ENCODE measurements at places on chromosomes 12 and 14. TPM values are rescaled to one million over a fixed set of nuclear protein-coding genes. Genes with fewer than 3 reads are reported as not detected.
A peak's percentile ranks its signal among the peaks of the same experiment; 100 is the strongest.

DNA sequence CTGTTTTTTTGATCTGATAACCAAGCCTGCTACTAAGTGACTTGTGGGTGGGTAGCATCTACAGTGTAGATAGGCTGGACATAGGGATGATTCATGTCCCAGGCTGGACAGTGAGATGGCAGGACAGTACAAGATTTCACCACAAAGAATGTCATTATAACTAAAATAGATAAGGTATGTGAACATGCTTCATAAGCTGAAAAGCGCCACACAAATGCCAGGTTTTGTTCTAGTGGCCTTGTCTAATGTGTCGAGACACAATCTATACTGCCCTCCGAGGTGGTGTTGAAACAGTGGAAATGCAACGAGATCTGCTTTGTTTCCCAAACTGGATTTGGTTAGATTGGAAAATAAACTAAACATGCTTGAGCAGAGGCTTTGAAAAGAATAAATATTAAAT, 4.4 kb downstream of the LGALS3 start:
- no peak for DNase-seq

GRCh38 chr12:100672075-100672592, 98.7 kb downstream of the GAS2L3 start:
- DNase-seq = no peak

- DNase-seq = no peak
Measured at GRCh38 chr12:84807249-84807648, 105.3 kb downstream of the SLC6A15 start.

GRCh38 chr12:30794591-30795409, 40.0 kb upstream of the CAPRIN2 start:
- no peak for DNase-seq

GRCh38 chr14:72573725-72574417, 320.0 kb downstream of the DPF3 start:
- no peak for DNase-seq

DNA sequence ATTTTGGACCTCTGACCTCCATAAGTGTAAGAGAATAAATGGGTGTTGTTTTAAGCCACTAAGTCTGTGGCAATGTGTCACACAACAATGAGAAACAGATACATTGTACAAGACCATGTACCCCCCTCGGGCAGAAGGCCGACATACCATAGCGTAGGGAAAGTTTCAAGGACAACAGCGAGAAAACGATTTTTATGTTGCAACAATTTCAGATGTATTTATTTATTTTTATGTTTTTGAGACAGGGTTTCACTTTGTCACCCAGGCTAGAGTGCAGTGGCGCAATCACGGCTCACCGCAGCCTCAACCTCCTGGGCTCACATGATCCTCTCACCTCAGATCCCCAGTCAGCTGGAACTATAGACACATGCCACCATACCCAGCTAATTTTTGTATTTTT, 136.4 kb upstream of the NCOR2 start:
- no peak for DNase-seq

DNA sequence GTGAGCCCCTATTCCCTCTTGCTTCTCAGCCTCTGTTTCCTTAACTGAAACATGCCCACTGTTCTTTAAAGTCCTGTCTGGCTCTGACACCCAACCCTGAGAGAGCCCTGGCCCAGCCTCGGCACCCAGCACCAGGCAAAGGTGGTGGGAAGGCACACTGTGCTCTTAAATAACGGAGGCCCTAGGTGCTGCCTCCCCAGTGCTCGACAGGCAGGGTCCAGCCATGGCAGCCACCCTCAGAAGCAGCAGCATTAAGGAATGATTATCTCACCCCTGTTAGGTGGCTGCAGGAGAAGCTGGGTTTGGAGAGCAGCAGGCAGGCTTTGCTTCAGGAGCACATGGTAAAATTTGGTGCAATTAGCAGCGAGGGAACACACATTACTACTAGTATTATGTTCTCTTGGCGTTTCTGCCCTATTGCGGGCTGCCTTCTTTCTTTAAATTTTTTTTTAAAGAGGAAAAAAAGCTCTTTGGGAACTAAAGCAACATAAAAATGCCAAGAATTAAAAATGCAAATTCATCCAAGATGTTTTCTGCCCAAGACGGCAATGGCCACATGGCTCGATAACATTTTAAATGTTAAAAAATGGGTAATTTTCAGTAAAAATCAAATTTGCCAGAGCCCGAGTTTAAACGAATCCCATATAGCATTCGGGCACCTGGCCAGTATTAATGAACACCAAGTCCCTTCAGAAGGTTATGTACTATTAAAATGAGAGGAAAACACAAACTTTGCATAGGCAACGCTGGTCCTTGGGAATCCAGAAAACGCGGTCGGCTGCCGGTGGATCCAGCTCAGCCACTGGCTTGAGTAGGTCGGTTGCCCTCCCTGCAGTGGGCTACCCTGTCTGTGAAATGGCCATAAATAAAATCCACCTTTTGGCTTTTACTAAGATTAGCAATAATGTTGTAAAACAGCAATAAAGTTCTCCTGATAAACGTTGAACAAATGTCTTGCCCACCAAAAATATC, 152.2 kb downstream of the BCL11B start:
- no peak for DNase-seq

DNA sequence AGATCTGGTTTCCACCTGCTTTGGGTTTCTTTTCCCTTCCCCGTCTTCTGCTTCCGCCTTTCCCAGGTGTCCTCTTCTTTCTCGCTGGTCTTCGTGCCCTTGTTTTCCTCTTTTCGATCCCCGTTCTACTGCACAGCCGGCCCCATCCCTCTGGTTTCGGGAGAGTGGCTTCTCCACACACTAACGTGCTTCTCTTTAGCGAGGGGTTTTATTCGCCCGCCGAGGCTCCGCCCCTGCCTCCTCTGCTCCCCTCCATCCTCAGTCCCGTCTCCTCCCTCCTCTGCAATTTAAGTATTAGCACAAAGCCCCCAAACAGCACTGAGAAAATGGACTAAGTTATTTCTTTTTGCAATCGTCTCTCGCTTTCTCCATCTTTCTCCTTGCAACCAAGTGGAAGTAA, at the start of gene SLC7A8:
TSS of gene SLC7A8 (minus strand) at position 182 of the 400 bp plus-strand sequence. CDS start 746 bp downstream, outside the sequence.
- peak; percentile 58 for DNase-seq

GRCh38 chr14:88289996-88290395, 33.1 kb downstream of the KCNK10 start:
- DNase-seq = no peak

DNA sequence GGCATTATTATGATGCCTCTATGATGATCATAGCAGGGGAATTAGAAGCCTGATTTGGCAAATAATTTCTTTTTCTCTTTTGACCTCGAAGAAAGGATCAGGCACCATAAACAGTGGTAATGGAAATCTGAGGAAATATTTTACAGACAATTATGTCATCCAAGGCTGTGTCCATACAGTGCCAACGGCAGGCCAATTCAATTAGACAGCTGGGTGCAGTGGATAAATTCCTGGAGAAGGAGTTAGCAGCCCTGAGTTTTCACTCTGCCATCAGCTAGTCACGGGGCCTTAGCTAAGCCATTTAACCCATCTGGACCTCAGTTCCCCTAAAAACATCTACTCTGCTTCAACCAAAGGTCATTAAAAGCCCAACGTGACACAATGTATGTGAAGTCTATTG, 4.1 kb downstream of the TPH2 start:
- DNase-seq = no peak

GRCh38 chr12:51374361-51374760, 16.8 kb downstream of the GALNT6 start:
- DNase-seq = no peak

COX8C gene
- total RNA-seq = not detected

TMCC3 gene
- total RNA-seq = 14.8 TPM

SSTR1 gene
- 0.36 TPM for total RNA-seq

ZC2HC1C gene
- total RNA-seq = 1.9 TPM

IFNG-AS1 gene
- total RNA-seq = not detected

NTS gene
- total RNA-seq = 25.1 TPM

AKAP3 gene
- 4.8 TPM for total RNA-seq

All from omental fat pad (tissue), 4 donors.